ENCODE measurements at places on chromosomes 4 and X. TPM values are rescaled to one million over a fixed set of nuclear protein-coding genes. Genes with fewer than 3 reads are reported as not detected.

- DNase-seq, result no peak
These were observed 17.4 kb downstream of the ENPP6 start for GRCh38 chr4:184200296-184200695.

GRCh38 chr4:102824398-102824797 is 3.0 kb downstream of the UBE2D3 start:
- peak; percentile 16 for DNase-seq

Gene SHROOM4
- 6.8 TPM for total RNA-seq

DNA sequence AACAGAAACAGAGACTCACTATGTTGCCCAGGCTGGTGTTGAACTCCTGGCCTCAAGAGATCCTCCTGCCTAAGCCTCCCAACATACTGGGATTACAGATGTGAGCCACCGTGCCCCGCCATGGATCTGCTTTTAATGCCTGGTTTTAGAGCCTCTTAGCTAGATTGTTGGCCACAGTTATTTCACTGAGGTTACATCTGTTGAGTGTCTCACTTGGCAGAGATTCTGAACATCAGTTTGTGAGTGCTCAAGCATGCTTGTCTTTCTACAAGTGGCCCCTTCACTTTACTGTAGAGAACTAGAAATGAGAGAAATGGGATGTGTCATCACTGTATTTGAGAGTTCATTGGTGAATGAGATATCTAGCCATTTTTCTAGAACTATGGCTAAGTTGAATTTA is 218.5 kb downstream of the APBB2 start:
- peak; percentile 37 for DNase-seq

Gene CFAP47
- not detected for total RNA-seq

GRCh38 chrX:103373581-103373980 is 2.8 kb upstream of the BEX3 start:
- no peak for DNase-seq

GRCh38 chr4:91758487-91758886 is 545.3 kb upstream of the GRID2 start:
- peak; percentile 24 for DNase-seq

DNA sequence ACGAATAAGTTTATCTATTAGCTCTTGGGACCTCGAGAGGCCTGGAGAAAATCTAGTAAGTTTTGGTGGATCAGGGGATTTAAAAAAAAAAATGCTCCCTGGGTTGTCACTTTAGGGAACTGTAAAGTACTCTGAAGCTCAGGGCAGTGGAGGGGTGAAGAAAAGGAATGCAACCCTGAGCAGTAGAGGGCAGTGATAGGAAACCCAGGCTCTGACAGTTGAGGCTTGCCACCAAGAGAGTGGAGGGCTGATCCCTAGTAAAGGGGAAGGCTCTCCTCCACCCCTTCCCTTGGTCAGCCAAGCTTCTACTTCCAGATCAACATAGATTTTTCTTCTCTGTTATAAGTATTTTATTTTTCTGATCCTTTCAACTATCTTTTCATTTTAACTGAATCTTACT is 73.1 kb downstream of the FBXO8 start:
- DNase-seq, result no peak

GRCh38 chr4:11593576-11594116 is 165.0 kb upstream of the HS3ST1 start:
- no peak for DNase-seq

DNA sequence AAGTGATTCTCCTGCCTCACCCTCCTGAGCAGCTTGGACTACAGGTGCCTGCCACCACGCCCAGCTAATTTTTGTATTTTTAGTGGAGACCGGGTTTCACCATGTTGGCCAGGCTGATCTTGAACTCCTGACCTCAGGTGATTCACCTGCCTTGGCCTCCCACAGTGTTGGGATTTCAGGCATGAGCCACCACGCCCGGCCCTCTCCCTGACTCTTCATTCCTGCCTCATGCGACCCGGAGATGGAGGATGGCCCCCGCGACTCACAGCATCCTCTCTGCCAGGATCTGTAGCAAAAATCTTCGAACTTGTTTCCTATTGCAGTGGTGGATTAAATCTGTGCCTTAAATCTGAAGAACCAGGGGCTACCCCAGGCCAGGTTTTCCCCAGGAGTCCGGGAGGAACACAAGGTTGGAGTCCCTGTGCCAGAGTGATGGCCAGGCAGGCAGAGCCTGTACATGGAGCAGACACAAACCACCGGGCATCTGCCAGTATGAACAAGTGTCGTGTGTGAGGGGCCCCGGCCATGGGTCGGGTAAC is 11.5 kb downstream of the CPLX1 start:
- DNase-seq, result no peak

Gene TMSB15B
- 10.0 TPM for total RNA-seq

DNA sequence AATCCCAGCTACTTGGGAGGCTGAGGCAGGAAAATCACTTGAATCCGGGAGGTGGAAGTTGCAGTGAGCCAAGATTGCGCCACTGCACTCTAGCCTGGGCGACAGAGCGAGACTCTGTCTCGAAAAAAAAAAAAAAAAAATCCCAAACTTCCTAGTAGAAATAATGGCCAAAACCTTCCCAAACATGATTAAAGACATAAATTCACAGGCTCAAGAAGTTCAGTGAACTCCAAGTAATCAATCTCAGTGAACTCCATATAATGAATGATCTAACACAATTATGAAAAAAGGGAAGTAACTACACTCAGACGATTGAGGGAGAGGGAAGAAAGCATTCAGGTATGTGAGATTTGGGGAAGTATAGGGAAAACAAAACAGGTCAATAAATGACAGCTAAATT is 6.5 kb downstream of the FUNDC1 start:
- no peak for DNase-seq

DNA sequence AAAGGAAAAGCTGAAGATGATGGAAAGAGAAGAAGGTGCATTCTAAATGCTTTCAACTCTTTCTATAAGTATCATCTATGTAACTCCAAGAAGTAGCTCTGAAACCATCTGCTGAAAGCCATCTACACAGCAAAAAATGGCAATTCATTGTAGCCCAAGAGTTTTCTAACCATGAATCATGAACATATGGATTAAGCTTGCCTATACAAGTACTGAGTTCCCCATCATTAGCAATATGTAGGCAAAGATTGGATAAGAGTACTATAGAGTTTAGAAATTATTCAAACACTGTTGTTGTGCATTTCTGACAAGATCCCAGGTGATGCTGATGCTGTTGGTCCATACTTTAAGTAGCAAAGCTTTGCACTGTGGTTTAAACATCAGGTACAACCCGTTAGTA is 11.2 kb downstream of the DAPP1 start:
- no peak for DNase-seq

GRCh38 chr4:5220028-5220427 is 168.7 kb downstream of the STK32B start:
- DNase-seq, result peak; percentile 70

Measured in SJCRH30 (cell line).